ENCODE measurements at places on chromosomes 12 and 14.

DNA sequence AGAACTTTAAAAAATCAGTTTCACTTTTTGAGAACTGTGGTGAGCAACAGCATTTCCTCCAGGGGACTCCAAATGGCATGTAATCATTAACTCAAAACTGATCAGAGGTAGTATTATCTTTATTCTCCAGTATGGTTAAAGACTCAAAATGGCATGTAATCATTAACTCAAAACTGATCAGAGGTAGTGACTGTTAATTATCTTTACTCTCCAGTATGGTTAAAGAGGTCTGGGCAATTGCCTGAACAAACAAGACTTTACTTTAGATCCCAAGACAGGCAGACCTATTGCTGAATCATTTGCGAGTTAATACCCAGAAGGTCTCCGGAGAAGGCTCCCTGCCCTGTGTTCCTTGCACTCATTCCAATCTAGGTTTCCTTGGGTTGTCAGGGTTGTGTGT, 6.6 kb upstream of the ACADS start:
- no peak for DNase-seq

DNA sequence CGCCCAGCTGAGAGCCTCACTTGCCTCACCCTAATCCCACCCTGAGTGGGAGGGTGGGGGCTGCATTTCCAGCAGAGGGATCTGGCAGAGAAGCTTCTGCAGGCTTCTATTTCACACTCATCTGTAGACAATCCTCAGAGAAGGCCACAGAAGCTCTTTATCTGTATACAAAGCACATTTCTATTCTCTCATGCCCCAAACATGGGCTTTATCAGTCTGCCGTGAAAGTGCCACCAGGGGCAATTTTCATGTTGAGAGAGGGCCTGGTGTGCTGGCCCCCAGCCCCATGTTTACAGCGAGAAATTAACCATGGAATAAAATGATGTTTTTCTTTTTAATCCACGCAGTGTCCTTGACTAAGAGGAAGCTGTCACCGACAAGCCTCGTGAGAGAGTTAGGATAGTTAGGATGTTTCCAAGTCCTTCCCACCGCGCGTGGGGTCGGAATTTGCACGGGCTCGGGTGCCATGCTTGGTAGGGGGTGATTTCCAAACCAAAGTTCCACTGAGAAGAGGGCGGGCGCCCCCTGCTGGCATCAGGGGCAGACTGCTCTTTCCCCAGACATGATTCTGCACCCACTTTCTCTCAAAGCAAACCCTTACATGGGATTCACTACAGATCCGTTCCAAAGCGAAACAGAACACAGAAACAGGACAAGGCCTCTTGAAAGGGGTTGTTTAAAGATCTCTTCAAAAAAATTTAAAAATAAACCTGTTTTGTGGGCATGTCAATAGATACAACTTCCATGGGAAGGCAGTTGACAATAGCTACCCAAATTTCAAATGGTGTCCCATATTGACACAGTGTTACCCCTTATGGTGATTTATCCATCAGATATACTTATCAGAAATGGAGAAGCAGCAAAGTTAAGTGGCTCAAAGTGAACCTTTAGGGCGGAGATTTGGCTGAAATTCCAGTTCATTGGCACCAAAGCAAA, 19.4 kb downstream of the BDKRB1 start:
- no peak for DNase-seq

DNA sequence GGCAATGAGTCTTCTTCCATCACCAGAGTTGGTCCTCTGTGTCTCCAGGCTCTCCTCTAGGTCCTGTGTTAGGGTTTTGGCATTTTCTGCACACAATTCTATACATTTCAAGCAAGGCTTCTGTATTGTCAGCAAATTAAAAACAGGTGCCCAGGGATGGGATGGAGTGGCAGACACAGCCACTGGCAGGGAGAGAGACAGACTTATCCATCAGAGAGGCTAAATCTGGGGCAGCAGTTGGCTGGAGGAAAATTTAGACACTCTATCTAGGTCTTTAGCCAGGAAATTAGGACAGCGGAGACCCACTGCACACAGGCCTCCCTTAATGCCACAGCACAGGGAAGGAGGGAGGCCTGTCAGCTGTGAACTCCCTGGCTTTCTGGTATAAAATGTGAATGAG, 20.2 kb downstream of the PLEKHD1 start:
- no peak for DNase-seq

DNA sequence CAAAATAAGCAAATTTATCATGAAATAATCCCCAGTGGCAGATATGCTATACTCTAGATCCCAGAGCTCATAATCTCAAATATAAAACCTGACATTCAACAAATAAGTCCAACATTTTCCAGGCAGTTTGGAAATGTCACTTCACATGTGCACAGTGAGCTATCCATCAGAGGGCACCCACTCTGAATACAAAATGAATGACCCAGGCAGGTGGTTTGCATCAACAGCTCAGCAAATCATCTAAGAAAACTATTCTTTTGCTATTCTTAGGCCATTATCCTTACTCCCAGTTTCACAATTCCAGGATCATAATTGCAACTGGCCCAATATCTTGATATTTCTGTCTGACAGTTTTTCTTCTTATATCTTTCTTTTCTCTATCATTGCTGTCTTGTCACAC, 38.5 kb downstream of the TRIM9 start:
- DNase-seq, result no peak

DNA sequence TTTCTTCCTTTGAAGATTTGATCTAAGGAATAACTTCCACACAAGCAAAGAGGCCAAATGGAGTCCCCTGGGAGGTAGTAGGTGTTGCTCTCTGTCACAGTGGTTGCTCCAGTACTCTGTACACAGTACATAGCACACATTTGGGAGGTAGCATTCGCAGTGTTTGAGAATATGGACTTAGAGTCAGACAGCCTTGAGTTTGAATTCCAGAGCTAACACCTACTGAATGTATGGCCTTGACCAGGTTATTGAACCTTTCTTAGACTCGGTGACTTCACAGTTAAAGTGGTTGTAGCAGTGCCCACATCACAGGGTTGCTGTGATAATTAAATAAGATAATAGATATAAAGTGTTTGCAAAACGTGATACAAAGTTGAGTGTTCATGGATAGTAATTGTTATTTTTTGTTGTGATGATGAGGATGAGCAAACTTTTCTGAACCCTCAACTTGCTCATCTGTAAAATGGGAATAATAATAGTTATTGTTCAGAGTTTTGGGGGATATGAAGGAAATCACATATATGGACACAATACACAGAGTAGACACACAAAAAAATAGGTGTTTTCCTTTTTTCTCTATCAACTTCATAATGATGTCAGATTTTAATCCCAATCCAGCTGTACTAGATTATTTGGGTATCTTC, 271.6 kb upstream of the CRY1 start:
- DNase-seq, result no peak

DNA sequence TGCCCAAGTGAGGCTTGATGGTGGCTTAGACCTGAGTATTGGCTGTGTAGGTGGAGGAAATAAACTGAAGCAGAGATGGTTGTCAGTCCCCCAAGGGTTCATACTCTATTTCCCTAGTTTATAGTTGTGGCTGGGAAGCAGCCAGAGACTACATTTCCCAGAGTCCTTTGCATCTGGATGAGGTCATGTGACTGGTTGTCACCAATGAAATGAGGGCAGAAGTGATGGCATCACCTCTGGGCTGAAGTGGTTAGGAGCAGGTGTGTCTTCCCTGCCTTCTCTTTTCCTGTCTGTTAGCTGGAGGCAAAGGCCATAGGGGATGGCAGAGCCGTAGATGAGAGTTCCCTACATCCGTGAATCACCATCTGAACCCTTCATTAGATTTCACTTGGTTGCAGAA, 16.3 kb upstream of the NOS1 start:
- no peak for DNase-seq

GRCh38 chr12:61654698-61655097, 605.5 kb upstream of the USP15 start:
- DNase-seq, result no peak
